ENCODE measurements at places on chromosomes 3 and 15.

GRCh38 chr3:122668930-122669730, 11.5 kb upstream of the PARP14 start:
- DNase-seq, result no peak

DNA sequence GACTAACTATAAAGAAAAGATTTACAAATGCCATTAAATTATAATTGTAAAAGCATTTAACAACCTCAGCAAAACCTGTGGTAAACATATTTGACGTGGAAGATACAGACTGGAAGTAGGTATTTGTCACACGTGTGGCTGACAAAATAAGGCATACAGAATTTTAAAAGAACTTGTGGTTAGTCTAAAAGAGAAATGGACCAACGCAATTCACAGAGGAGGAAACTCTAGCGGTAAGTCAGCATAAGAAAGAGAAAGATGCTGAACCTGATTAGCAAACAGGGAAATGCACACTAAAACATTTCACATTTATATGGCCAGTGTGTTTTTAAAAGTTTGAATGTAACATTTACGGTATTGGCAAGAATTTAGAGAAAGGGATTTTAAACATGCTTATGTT, 35.3 kb downstream of the KCNH8 start:
- DNase-seq, result no peak

DNA sequence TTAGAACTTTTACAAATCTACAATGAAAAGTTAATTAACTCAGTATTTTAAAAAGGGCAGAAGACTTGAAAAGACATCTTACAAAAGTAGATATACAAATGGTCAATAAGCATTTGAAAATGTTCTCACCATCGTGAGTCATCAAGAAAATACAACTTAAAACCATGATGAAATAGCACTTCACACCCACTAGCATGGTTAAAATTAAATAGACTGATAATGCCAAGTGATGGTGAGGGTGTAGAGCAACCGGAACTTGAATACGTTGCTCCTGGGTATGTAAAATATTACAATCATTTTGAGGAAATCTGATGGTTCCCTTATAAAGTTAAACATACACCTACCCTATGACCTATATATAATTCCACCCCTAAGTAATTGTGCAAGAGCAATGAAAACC, 319.8 kb upstream of the UMPS start:
- no peak for DNase-seq

GRCh38 chr15:34119291-34119690, 17.4 kb downstream of the PGBD4 start:
- DNase-seq, result no peak

GRCh38 chr3:155737844-155738460, 6.9 kb downstream of the PLCH1 start:
- no peak for DNase-seq

- DNase-seq, result no peak
Measured at GRCh38 chr3:45826321-45826720, 15.6 kb downstream of the LZTFL1 start.

DNA sequence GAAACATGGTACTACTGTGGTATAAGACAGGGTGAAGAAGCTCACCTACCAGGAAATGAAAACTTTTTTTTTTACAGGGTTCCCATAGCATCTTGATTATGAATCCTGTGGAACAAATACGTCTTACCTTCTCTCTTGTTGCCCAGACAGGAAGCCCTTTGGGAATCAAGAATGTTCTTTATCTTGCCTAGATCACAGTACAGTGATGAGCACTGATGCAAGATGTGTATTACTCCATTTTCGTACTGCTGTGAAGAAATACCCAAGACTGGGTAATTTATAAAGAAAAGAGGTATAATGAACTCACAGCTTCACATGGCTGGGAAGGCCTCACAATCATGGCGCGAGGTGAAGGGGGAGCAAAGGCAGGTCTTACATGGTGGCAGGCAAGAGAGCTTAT, 281.3 kb downstream of the UBE2E2 start:
- DNase-seq, result no peak

DNA sequence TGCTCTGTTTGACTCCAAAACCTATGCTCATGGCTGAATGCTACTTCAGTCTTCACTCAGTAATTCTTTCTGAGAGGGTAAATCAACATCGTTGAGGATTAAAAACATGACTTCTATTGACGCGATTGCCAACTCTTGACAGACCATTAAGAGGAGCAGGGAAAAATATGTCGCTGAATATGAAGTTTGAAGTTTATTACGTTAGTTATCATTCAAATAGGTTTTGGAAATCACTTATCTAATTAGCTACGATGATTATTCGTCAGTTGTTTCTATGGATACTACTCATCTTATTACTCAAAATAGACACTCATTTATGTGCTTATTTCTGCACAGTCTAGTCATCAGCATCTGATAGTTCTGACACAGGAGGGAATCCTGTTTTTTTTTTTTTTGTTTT, 279.2 kb upstream of the TBL1XR1 start:
- DNase-seq, result no peak

DNA sequence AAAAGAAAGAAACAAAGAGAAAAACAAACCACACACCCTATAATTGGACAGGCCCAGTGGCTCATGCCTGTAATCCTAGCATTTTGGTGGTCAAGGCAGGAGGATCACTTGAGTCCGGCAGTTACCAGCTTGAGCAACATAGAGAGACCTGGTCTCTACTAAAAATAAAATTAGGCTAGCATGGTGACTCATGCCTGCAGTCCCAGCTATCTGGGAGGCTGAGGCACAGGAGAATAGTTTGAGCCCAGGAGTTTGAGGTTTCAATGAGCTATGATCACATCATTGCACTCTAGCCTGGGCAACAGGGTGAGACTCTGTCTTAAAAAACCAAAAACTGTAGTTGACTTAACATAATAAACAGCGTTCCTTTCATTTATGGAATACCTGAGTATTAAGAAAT, 72.3 kb upstream of the ST3GAL6 start:
- no peak for DNase-seq

GRCh38 chr3:189883113-189883753, 237.5 kb downstream of the P3H2 start:
- DNase-seq, result no peak

- no peak for DNase-seq
Measured at GRCh38 chr3:69452295-69452694, 66.4 kb upstream of the FRMD4B start.

- DNase-seq, result no peak
Measured at GRCh38 chr15:38624244-38625205, 59.9 kb upstream of the RASGRP1 start.

DNA sequence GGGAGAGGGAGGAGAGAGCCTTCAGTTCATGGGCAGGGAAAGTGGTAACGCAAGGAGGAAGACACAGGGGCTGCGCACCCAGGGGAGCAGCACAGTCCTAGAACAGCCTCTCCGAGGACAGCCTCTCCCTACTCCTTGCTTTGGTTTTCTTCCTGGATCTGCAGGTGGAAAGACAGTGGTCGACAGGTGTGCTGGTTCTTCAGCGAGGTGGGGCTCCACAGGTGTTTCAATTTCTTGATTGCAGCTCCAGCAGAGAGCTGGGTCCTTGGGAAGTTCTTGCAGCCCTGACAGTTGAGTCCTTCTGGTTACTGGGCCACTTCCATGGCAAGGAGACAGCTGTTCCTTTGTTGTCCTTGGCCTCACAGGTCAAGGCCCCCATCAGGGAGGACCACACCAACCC, 220.7 kb upstream of the NR2F2 start:
- no peak for DNase-seq

- no peak for DNase-seq
Measured at GRCh38 chr3:147616998-147617619, 207.9 kb downstream of the ZIC1 start.

- DNase-seq, result no peak
Measured at GRCh38 chr15:42232606-42233005, 24.5 kb upstream of the VPS39 start.

DNA sequence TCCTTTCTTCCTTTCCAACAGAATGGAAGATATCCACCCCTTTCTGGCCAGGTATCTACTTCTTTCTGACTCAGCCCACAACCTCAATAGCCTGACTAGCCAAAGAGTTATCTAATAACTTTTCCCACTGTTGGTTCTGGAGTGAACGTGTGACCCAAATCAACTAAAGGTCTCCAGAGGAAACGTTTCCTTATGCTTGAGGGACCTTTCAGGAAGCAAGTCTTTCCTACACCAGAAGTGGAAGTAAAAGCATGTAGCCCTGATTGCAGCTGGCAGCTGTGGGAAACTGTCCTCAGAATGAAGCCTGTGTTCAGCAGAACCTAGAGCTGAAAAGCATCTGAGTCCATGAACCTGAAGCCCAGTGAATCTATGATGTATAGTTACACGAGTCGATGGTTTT, 34.7 kb upstream of the PHLDB2 start:
- no peak for DNase-seq

DNA sequence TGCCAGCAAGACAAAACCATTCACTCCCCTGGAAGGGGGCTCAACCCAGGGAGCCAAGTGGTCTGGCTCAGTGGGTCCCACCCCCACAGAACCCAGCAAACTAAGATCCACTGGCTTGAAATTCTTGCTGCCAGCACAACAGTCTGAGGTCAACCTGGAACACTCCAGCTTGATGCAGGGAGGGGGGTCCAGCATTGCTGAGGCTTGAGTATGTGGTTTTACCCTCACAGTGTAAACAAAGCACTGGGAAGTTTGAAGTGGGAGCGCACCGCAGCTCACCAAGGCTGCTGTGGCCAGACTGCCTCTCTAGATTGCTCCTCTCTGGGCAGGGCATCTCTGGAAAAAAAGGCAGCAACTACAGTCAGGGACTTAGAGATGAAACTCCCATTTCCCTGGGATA, 81.7 kb downstream of the MSL2 start:
- DNase-seq, result no peak

DNA sequence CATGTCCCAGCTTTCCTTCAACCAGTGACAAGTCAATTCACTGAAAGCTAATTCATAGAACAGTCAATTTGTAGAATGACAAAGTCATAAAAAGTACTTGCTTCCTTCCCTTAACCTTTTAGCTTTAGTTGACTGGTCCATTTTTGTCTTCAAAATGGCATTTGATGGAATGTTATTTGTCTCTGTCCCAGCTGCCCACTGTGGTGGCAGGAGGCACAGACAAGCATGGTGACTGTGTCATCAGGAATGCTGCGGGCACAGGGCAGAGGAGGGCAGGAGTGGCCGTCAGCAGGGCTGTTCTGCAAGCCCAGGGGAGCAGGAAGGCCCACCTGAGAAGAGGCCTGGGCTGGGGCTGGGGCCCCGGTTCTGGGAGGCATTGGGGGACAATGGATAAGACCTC, 10.0 kb downstream of the IQSEC1 start:
- no peak for DNase-seq

- no peak for DNase-seq
Measured at GRCh38 chr15:73608475-73608874, 24.7 kb downstream of the NPTN start.

DNA sequence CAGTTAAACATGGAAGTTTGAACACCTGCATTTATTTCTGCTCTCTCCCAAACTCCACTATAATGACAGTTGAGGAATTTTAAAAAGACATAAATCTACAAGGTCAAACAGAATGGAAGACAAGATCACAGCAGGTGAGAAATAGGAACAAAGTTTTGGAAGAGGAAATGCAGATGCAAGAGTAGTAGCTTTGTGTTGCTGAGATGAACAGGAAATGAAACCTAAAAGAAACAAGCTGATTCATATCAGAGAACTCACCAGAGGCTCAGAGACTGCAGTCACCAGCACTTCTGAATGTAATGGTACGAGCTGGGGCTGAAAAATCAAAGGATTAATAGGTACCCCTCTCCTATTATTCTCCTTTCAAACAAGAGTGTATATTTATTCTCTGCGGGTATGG, 459.9 kb downstream of the RAP2B start:
- no peak for DNase-seq

DNA sequence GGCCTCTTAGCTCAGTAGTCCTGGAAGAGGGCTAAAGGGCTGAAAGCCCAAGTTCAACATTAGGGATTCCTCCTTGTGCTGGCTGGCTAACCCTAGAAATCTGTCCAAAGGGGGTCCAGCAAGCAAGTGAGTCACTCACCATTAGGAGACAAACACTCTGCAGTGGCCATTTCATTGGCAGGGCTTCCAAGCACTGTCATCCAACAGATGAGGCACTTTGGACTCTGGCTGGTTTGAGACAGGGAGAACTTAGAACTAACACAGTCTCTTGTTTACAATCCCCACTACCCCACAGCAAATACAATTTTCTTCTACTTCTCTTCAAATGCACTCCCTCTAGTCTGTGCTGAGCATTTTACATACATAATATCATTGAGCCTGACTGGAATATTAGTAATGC, 10.1 kb upstream of the WNT5A start:
- no peak for DNase-seq

GRCh38 chr3:41188306-41188705, 11.0 kb upstream of the CTNNB1 start:
- DNase-seq, result no peak

GRCh38 chr3:43733459-43734384, 43.0 kb downstream of the ABHD5 start:
- no peak for DNase-seq

DNA sequence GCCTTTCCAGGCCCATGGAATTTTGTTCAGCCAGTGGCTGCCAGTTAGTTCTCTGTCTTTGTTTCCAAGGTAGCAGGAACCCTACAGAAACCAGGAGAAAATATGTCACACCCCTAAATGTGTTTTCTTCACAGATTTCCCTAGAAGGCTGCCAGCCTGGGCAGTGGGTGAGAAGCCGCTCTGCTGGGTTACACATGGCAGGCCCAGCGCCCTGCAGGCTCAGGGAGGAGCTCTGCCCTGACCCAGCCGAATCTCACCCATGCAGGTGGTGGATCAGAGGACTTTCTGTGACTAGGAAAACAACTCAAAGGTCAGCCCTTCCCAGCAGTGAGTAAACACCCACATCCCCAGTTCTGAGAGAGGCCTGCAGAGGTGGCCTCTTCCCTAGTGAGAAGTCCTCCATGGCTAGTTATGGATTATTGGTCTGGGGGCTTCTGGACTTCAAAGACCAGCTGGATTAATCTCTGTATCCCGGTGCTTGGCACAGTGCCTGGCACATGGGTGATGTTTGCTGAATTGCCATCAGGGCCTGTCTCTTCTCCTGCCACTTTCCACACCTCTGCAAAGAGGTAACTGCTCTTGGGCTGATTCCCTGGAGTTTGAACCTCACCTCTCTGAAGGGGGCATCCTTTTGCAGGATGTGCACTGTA, 34.7 kb upstream of the BDH1 start:
- no peak for DNase-seq

DNA sequence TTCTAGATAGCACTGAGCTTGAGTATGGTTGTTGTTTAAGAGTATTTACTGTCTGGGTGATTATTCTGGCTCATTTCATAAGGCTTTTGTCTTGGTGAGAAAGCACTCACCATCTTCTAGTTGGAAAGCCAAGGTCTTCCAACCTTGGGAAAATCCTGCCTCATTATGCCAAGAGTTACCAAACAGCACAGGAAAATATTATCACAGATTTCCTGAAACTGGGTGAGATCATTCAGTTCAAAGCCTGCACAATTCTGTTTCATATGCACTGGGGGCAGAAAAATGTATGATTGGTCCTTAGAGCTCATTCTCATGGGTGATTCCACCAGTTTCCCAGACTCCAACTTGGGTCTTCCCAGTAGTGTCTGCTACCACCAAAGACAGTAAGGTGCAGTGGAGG, 291.8 kb downstream of the RORA start:
- no peak for DNase-seq

DNA sequence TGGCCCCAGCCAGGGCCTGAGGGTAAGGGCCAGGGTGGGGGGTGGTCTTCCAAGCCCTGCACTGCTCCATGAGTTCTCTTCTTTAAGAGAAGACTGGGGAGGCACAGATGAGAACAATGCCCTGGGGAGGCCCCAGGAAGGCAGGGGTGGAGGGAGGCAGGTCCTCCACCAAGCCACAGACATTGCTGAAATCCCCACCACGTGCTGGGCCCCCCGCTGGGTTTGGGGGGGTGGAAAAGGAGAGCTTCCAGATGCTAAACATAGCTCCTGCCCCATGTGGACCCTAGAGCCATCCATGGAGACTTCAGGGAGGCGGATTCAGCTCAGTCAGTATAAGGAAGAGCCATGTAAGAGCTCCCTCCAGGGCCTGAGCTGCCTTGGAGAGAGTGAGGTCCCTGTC, 157.8 kb upstream of the LINGO1 start:
- DNase-seq, result no peak
